ENCODE measurements at places on chromosomes 3 and 15.

- no peak for DNase-seq
Observed at GRCh38 chr3:24164967-24165602, 220.0 kb downstream of the NR1D2 start.

DNA sequence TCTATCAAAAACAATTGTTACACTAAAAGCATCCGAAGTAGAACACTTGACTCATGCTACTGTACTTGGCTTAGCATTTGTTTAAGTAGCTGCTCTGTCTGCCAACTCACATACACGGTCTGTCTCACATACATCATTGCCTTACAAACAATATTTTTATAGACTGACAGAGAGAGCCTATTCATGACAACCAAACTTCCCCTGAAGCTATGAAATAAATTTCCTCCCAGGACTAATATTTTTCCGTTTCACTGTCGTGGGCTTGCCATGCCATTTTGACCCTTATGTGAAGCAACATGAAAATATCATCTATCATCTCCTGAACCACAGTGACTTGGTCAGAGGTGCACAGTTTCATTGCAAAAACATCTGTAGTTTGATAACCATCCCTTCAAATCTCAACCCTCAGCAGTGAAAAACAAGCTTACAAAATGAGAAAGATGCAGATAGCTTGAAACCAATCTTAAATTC is 66.5 kb upstream of the PYGO1 start:
- no peak for DNase-seq

DNA sequence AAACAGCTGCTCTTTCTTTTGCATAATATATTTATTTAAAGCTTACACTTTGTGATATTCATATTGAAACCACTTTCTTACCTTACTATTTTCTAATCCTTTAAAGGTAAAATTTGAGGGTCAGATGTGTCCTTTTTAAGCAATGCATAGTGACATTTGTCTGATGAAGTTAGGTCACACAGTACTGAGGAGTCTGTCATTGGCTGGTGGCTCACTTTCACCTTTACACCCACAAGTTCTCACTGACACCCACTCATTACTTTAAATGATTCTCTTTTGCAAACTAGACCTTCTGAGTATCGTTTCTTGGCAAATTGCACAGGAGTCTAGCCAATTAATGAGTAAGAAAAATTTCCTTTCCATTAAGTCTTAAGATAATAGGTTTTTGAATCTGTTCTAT is 758.3 kb upstream of the ARPP21 start:
- no peak for DNase-seq

GRCh38 chr3:23865595-23866396 is 51.0 kb downstream of the NKIRAS1 start:
- peak; percentile 21 for DNase-seq

DNA sequence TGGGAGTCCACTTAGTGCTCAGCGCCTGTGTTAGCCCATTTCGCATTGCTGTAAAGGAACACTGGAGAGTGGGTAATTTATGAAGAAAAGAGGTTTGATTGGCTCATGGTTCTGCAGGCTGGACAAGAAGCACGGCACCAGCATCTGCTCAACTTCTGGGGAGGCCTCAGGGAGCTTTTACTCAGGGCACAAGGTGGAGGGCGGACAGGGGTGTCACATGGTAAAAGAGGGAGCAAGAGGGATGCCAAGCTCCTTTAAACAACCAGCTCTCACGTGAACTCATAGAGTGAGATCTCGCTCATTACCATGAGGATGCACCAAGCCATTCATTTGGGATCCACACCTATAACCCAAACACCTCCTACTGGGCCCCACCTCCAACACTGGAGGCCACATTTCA is 181.4 kb upstream of the TLE3 start:
- DNase-seq, result no peak

DNA sequence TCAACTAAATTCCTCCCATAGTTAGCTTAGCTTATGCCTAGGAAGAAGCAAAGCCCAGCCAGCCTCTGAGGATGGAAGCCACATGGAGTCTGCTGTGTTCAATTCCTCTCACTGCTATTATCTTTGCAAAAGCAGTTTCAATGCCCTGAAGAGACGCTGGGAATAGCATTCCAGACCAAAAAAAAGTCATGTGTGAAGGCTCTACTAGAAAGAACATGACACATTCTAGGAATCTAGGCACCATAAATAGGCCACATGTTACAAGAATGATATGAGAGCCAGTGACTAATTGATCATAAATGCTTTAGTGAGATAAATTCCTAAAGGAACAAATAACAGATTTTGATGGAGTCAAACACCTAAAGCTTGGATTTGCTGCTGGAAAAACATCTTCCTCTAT is 800.8 kb downstream of the TUSC7 start:
- DNase-seq, result no peak

DNA sequence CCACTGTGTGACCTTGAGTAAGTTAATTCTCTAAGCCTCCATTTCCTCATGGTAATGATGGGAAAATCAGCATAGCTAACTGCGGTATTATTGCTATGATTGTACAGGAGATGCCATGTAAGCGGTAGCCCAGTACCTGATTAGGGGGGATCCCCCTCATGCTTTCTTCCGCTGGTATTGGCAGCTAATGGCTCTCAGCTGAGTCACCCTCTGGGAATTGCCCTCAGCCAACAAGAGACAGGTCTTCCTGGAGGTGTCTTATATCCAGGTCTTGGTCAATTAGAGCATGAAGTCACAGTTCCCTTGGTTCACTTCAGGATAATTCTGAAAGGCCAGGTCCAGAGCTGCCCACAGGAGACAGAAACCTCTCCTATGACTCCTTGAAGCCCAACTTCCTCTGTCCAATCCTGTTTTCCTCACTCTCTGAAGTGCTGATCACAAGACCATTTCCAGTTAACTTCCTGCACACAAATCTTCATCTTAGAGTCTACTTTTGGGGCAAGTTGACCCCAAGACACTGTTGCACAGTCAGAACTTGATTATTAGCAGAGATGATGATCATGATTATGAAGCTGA is 724.7 kb upstream of the ZNF385D start:
- no peak for DNase-seq

GRCh38 chr3:120410541-120410940 is 40.3 kb downstream of the FSTL1 start:
- DNase-seq, result no peak

- no peak for DNase-seq
Observed at GRCh38 chr3:175983379-175983778, 1124.2 kb downstream of the NAALADL2 start.

DNA sequence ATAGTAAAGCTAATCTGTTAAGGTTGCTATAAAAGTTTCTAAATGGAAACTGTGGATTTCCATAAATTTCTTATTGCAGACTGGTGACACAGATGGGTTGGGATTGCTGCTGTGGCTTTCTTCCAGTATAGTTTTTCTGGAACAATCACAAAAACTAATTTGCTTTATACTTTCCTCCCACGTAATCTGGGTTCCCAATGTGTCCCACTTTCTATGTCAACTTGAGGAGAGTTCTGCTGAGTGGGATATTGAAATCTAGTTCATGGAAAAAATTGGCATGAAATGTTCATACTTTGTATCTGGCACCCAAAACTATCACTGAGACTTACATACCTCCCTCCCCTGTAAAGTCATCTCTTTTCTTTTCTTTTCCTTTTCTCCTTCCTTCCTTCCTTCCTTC is 126.8 kb downstream of the TGFBR2 start:
- DNase-seq, result no peak

DNA sequence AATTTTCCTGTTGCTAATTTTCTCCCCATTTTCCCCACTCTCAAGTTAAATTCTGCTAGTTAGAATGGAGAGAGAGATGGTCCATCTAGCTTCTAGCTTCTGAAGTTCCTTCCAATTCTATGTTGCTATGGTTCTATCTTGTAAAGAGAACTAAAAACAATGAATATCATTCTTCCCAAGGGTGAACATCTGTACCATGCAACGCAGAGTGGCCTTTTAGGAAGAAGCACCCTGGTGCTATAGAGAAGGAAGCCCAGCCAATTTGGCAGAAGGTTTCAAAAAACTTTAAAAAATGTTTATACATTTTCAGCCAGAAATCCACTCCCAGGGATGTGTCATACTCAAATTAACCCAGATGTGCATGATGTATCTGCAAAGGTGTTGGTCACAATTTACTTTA is 149.1 kb downstream of the SEMA6D start:
- DNase-seq, result no peak

DNA sequence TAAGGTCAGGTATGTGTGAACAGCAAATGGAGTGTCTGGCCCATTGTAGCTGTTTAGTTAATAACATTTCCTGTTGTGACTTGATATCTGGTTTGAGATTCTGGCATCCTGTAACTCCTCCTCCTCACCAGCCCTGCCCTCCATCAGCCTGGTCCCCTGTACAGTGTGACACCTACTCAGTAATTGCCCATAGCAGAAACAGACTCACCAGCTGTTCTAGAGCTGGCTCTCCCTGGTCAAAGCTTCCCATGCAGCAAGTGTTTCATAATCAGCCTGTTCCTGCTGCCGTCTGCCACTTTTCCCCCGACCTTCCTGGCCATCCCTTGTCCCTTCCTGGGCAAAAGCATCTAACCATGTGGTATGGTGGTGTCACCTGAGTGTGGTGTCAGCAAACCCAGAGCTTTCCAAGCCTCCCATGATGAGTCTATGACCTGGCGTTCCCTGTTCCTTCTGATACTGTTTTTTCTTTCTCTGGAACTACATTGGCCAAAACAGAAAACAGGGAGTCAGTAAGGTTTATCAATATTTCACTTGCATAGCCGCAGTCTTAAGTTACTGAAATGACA is 55.4 kb downstream of the B3GALNT1 start:
- no peak for DNase-seq

DNA sequence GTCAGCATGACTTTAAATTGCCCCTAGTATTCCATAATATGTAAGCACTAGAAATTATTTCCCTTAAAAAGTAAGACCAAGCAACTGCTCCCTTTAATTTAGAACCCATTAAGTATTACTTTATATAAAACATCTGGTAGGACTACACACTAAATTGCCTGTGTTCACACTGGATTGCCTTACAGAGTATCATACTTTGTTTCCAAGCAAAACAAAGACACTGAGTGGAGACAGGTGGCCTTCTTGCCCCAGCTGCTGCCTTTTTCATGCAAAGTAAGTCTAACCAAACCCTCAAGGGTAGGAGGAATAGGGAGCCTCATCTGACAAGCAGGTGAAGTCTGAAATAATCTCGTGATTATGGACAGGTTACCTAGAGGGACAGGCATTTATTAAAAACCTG is 87.3 kb downstream of the PEX5L start:
- no peak for DNase-seq

- DNase-seq, result peak; percentile 79
Observed at GRCh38 chr3:42071904-42072812, 19.0 kb upstream of the TRAK1 start.

- DNase-seq, result no peak
Observed at GRCh38 chr3:100968932-100969906, 24.0 kb downstream of the ABI3BP start.

DNA sequence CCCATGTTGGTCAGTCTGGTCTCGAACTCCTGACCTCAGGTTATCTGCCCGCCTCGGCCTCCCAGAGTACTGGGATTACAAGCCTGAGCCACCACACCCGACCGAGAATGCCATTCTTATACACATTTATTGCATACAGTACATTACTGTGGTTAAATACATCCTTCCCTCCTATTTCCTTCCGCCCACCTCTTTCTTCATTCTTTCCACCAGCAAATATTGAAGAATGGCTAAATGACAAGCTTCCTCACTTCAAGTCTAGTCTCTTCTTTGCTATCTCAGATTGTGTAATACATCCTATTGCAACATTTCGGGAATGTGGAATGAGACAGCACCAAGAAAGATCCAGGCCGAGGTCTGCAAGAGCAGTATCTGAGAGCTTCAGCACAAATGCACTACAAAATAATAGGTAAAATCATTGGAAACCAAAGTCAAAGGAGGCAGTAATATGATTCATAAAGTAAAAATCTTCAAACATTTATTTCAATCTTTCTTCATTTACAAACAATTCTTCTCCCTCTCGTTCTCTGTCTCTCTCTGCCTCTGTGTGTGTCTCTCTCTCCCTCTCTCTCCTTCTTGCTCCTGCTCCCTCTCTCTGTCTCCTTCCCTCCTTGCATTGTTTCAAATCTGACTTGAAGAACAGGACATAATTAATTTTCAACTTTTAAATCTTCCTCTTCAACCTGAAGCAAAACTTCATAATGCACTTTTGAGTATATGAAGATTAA is 94.7 kb upstream of the TGFBR2 start:
- DNase-seq, result no peak

DNA sequence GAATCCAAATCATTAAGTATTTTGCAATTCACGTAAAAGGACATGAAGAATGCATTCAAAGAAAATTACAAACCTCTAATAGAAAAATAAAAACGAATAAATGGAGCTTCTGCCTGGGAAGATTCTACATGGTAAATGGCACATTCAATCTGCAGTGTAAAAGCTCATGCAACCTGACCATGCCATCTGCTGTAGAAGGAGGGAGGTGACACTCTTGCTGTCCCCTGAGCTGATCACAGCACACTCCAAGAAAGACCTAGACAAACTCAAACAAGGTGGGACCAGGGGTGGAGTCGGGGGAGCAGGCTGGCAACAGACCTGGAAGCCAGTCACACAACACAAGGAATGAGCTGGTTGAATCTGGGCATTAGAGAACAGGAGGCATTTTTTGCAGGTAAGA is 101.8 kb downstream of the BDH1 start:
- DNase-seq, result no peak

GRCh38 chr15:63726491-63726890 is 107.3 kb downstream of the HERC1 start:
- no peak for DNase-seq

GRCh38 chr15:38068626-38069391 is 134.4 kb downstream of the TMCO5A start:
- no peak for DNase-seq

- DNase-seq, result no peak
Observed at GRCh38 chr3:11600501-11601282, 43.0 kb downstream of the VGLL4 start.

DNA sequence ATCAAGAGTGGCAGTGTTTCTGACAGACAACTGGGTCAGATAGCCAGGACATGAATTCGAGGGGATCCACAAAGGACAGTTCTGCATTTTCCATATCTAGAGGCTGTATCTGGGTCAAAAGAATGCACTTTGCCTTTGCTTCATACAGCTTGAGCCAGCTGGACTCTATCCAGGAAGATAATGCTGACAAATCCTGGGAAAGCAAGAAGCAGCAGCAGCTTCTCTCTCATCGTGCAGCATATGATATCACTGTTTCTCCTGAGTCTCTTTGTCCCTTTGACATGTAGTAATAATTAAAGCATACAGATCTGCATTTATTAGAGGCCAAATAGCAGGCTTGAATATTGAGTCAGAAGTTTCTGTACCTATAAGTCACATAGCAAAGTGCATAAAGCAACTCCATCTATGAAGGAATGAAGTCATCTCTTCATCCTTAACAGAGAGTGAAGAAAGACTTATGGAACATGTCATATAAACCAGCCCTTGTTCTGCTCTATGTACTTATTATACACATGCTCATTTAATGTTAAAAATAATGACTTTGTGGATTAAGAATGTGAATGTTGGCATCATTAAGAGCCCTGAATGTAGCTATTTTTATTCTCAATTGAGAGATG is 236.8 kb upstream of the GBE1 start:
- DNase-seq, result no peak

DNA sequence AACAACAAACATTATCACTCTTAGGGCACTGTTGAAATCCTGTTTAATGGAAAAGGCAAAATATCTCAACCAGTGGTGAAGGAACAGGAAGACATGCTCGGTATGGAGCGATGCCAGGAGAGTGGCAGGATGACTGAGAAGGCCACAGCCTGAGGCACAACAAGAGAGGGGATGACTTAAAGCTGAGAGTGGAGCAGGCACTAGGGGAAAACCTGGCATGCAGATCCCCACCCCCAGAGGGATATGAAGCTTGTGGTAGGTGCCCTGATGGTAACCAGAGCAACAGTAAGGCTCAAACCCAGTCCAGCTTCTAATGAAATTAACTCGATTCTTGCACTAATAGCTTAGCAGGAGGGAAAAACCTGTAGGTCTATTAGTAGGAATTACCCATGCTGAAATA is 40.4 kb downstream of the LYSMD4 start:
- no peak for DNase-seq
